T-helper 17 cell (primary cell): ENCODE measurements at places on chromosomes 4 and X.
A peak's percentile ranks its signal among the peaks of the same experiment; 100 is the strongest.

GRCh38 chr4:118260309-118260708 is 92.5 kb downstream of the PRSS12 start:
- no peak for DNase-seq
- no peak overlapping the region for H3K4me3 ChIP-seq
- no peak overlapping the region for H3K27ac ChIP-seq
- H3K36me3 ChIP-seq = peaks cover 2% of the 10 kb centered on the region

DNA sequence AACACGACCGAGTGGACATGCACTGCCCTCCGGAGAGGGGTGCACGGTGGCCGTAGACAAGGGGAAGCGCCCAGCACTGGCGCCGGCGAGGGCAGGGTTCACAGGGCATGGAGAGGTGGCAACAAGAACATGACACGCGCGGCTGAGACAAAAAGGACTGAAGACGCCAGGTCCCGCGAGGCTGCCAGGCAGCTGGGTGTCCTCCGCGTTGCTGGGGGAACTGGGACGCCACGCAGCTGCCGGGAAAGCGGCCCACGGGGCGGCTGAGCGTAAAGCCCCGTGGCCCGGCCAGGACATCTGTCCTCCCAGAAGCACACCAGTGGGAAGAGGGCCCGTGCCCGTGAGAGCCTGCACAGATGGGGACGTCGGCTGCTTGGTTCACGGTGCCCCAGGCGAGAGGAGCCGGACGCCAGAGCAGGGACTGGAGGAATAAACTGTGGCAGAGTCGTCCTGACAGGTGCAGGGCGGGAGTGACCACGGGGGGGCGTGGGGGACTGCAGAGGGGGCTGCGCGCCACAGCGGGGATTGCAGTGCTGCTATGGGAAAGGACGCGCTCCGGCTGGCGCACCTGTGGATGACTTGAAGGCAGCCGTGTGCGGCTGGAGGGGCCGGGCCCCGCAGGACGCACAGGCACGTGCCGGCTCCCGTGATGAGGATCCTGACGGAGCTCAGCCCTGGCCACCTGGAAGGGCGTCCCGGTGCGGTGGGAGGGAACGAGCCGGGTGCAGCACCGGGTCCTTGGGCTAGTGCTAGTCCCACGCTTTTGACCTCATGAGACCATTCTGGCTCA is 32.1 kb upstream of the GTPBP6 start:
- H3K4me3 ChIP-seq = no peak overlapping the region
- peak overlapping the region; percentile 16 for H3K27ac ChIP-seq
- peaks cover 3% of the 10 kb centered on the region for H3K36me3 ChIP-seq
- H3K4me1 ChIP-seq = peaks cover 3% of the 10 kb centered on the region

- H3K27me3 ChIP-seq = peaks cover 13% of the 10 kb centered on the region
- DNase-seq = no peak
- no peak overlapping the region for H3K27ac ChIP-seq
- no peak overlapping the region for H3K4me3 ChIP-seq
These were observed 34.7 kb upstream of the LHFPL1 start for GRCh38 chrX:112714357-112714918.

- H3K36me3 ChIP-seq = no peaks in the 10 kb centered on the region
- no peak overlapping the region for H3K4me3 ChIP-seq
- no peaks in the 10 kb centered on the region for H3K4me1 ChIP-seq
- no peak for DNase-seq
These were observed 15.5 kb downstream of the FRMPD4 start for GRCh38 chrX:12153741-12154140.

- H3K36me3 ChIP-seq = no peaks in the 10 kb centered on the region
- no peaks in the 10 kb centered on the region for H3K4me1 ChIP-seq
- H3K4me3 ChIP-seq = no peak overlapping the region
- H3K27me3 ChIP-seq = peaks cover 18% of the 10 kb centered on the region
These were observed 47.1 kb downstream of the SORBS2 start for GRCh38 chr4:185764876-185765275.

- H3K27me3 ChIP-seq = peaks cover 54% of the 10 kb centered on the region
- H3K4me3 ChIP-seq = no peak overlapping the region
- no peak overlapping the region for H3K27ac ChIP-seq
- H3K4me1 ChIP-seq = peaks cover 5% of the 10 kb centered on the region
These were observed 13.3 kb upstream of the ZNF827 start for GRCh38 chr4:145951931-145952330.

GRCh38 chr4:15390494-15390893 is 37.3 kb upstream of the C1QTNF7 start:
- no peaks in the 10 kb centered on the region for H3K4me1 ChIP-seq
- no peak overlapping the region for H3K27ac ChIP-seq
- H3K36me3 ChIP-seq = peaks cover 2% of the 10 kb centered on the region
- no peak for DNase-seq
- H3K27me3 ChIP-seq = peaks cover 6% of the 10 kb centered on the region

GRCh38 chrX:2901367-2902036 is 27.6 kb downstream of the ARSD start:
- H3K4me3 ChIP-seq = no peak overlapping the region
- peaks cover 1% of the 10 kb centered on the region for H3K36me3 ChIP-seq
- no peak overlapping the region for H3K27ac ChIP-seq
- DNase-seq = no peak
- H3K27me3 ChIP-seq = no peaks in the 10 kb centered on the region
- H3K4me1 ChIP-seq = no peaks in the 10 kb centered on the region

- no peaks in the 10 kb centered on the region for H3K36me3 ChIP-seq
- no peaks in the 10 kb centered on the region for H3K27me3 ChIP-seq
- no peak for DNase-seq
- no peaks in the 10 kb centered on the region for H3K4me1 ChIP-seq
These were observed 81.1 kb downstream of the ENPP6 start for GRCh38 chr4:184136525-184136924.

DNA sequence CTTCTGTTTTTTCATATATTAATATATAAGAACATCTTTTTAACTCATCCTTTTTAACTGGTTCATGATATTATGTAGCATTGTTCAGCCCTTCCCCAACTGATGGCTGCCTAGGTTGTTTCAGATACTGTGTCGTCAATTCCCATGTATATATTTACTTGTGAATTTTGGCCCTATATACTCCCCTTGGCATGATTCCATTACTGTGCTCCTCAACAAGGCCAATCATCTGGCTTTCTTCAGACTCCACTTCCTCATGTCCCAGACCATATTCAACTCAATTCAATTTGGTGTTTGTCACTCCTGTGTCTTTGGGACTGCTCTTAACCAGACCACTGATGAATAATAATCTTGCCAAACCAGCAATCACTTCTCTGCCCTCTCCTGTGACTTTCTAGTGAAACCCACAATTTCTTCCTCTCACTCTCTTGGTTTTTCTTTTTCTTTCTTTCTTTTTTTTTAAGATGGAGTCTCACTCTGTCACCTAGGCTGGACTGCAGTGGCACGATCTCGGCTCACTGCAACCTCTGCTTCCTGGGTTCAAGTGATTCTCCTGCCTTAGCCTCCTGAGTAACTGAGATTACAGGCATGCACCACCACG is 2.7 kb upstream of the WDR45 start:
- DNase-seq = no peak
- H3K36me3 ChIP-seq = peaks cover 2% of the 10 kb centered on the region
- no peaks in the 10 kb centered on the region for H3K27me3 ChIP-seq
- H3K4me1 ChIP-seq = peaks cover 9% of the 10 kb centered on the region

GRCh38 chr4:147826288-147826646 is 94.4 kb downstream of the ARHGAP10 start:
- no peak overlapping the region for H3K4me3 ChIP-seq
- peaks cover 14% of the 10 kb centered on the region for H3K4me1 ChIP-seq
- no peak for DNase-seq
